GM20000 (cell line): ENCODE measurements at places on chromosomes 12 and 14.
A peak's percentile ranks its signal among the peaks of the same experiment; 100 is the strongest.

- peak; percentile 44 for DNase-seq
These were observed 52.2 kb upstream of the SRP54 start for GRCh38 chr14:34930591-34931091.

GRCh38 chr14:102211240-102211639 lies 71.5 kb downstream of the WDR20 start:
- DNase-seq, result no peak

- no peak for DNase-seq
These were observed 173.4 kb downstream of the PPFIA2 start for GRCh38 chr12:81585787-81586186.

DNA sequence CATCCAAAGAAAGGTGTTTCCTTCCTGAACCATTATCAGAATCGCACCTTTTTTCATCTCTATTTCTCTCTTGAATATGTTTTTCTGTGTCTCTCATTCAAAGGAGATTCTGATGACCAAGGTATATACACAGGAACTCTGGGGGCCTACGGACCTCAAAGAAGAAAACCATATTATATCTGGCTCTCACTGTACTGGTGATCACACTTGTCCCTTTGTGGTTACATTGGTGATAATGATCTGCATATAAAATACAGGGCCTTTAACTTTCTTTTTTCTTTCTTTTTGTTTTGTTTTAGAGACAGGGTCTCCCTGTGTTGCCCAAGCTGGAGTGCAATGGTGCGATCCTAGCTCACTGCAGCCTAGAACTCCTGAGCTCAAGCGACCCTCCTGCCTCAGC lies 185.2 kb upstream of the AMIGO2 start:
- no peak for DNase-seq

GRCh38 chr12:46475972-46476645 lies 103.5 kb upstream of the SLC38A2 start:
- DNase-seq, result no peak

DNA sequence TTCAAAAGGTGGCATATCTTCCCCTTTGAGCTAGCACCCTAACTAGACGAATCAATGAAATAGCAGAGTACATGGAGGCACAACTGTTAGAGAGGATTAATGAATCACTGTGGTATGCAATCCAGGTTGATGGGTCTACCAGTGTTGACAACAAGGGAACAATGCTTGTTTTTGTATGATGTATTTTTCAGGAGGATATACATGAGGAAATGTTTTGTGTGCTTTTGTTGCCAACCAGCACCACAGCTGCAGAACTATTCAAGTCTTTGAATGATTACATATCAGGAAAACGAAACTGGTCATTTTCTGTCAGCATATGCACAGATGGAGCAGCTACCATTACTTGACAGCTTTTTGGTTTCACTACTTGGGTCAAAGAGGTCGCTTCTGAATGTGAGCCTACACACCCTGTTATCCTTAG lies 142.6 kb downstream of the GPHN start:
- DNase-seq, result peak; percentile 37

- DNase-seq, result no peak
These were observed 3.6 kb downstream of the STAT6 start for GRCh38 chr12:57107456-57108155.

DNA sequence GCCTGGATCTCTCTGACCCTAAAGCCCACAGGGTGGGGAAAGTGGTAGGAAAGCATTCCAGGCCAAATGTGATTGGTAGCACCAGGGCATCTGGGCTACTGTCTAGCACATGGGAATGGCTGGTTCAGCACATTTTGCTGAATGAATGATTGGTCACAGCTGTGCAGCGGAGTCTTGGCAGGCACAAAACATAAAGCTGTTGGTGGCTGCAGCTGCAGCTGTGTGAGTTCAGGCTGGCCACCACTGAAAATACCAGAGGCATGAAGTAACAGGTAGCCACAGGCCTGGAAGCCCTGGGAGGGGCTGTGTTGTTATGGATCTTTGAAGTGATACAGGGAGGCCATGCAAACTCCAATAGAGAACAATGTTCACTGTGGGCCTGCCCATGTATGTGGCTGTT lies 72.7 kb downstream of the MYRFL start:
- no peak for DNase-seq

DNA sequence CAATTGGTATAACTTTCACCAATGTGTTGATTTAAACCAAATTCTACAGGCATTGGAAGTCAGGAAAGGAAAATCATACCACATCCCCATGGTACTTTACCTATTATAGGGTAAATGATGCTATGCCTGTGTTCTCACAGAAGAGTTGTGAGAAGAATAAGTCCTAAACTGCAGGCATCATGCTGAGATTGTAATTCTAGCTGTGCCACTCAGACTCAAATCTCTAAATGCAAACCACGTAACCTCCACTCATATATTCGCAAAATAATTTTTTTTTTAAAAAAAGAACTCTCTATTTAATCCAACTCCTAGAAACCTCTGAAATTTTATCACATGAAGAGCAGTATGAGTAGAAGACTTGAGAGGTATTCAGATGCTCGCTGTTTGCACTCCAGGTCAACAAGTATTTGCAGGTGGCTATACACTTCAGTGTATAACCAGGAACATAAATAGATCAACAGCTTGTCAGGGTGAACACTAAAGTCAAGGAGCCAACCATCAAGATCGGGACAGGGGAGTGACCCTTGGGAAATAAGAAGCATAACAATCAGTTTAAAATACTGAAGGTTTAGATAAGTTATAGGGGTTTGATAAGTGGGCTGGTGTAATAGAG lies 110.1 kb downstream of the SLC25A21 start:
- DNase-seq, result no peak

- DNase-seq, result no peak
These were observed 183.4 kb upstream of the GZMB start for GRCh38 chr14:24817212-24818057.

GRCh38 chr14:80390906-80391305 lies 179.6 kb upstream of the DIO2 start:
- DNase-seq, result no peak

GRCh38 chr12:57549909-57550640 lies at the start of gene KIF5A:
TSS of gene KIF5A (plus strand) at chr12:57550044. CDS start at chr12:57550272, 228 bp downstream.
- DNase-seq, result peak; percentile 72

DNA sequence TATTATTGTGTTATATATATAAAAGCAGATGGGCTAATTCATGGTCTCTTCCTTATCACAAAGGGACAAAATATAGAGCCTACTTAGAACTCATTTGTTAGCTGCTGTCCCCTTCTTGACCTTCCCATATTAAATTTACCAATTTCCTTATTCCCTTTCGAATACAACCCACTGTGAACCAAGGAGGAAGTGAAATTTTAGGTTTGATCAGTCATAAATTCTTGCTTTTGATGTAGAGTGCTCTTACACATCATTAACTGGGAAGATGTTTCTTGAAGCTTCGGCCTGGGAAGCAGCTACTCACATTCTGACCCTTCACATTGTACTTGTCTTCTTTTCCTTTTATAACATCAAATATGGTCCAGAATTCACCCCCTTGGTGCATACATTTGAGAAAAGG lies 579.0 kb downstream of the LRFN5 start:
- no peak for DNase-seq

- no peak for DNase-seq
These were observed 231.2 kb upstream of the PLEKHG7 start for GRCh38 chr12:92471551-92471950.

DNA sequence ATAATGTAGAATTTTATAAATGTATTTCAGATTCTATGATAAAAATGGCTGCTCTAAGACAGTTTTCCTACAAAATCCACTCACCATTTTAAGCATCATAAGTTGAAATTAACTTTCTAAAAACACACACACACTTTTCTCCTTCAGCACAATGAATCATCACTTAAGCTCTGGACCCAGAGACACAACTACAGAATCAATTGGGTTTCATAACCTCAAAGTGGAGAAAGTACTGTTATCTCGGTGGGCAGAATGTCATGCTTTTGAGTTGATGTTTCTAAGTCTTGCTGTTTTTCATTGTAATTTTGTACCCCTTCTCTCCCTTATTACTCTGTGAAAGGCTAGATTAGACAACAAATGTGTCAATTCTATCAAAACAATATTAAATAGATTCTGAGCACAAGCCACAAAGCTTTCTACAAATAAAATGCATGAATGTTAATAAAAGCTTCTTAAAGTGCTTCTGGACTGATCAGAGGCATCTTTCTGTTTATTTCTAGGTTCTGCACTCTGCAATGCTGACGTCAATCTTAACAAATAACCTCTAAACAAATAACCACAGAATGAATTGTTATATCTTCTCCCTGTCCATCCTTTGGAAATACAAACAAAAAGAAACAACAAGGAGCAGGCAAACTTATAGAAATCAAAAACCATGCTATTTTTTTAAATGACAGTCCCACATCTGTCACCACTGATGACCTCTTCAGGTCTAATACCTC lies 8.2 kb downstream of the IPO8 start:
- DNase-seq, result no peak

DNA sequence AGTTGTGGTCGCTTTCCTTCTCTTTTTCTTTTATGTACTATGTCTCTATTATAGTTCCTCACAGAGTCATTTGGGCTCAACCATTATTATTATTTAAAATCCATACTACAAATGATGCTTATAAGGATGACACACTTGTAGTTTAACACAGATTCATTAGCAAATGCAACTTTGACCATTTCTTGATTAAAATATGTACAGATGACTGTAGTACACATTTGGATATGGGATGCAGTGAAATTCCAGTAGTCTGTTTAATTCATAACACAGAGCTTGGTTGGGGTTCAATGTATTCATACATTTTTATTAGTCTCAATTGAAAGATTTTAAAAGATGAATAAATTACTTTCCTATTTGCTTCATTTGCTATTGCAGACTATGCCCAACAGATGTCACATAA lies 30.0 kb downstream of the SLC38A1 start:
- DNase-seq, result no peak

- DNase-seq, result no peak
These were observed 1.7 kb downstream of the TPCN1 start for GRCh38 chr12:113222730-113223531.

GRCh38 chr12:92735131-92735721 lies 32.4 kb downstream of the PLEKHG7 start:
- no peak for DNase-seq

DNA sequence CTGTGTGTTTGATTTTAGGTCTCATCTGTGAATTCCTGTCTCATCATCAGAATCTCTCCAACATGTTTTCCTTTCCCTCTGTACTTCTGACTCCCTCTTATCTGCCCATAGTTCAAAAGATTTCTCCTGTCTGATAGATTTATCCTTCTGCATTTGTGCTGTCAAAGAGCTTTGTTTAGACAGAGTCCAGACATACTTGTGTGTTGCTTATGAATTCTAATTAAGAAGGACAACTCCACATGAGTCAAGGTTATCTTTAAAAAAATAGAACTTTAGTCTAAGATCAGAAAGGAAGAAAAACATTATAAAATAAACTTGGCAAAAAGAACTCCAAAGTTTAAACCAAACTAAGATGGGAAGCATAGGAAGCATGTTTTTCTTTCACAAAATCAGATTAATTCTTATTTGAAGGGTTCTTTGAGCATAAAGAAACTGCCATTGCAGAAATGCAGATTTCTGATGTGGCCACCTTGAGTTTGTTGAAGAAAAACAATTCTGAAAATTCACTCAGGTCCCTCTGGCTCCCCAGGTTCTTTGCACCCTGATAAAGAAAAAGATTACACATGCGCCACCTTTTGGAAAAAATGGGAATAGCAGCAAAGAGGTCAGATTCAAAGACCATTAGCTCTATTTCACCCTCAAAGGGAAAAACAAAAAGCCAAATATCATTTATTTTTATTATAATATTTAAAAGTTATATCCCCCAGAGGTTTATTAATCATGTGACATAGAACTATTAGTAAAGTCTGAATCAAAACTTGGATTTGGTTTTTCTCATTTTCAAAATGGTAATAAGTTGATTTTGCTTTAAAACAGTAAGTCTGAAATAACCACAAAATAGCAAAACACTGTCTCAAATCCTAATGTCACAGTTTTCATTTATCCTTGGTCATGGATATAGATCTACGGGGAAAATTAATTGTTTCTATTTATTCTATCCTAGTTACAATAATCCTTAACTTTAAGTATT lies 143.7 kb upstream of the DCN start:
- peak; percentile 28 for DNase-seq

DNA sequence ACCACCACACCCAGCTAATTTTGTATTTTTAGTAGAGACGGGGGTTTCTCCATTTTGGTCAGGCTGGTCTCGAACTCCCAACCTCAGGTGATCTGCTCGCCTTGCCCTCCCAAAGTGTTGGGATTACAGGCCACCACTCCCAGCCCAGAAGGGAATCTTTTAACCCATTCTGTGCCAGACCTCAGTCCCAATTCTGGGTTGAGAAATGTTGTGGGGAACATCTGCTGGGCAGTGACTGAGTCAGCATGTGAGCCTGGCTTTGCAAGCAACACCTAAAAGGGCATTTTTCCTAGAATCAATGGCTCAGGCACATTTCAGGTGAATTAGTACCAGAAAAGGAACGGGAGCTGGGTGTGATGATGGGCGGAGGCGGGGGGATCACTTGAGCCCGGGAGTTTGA lies 7.6 kb upstream of the SPATS2 start:
- DNase-seq, result no peak

DNA sequence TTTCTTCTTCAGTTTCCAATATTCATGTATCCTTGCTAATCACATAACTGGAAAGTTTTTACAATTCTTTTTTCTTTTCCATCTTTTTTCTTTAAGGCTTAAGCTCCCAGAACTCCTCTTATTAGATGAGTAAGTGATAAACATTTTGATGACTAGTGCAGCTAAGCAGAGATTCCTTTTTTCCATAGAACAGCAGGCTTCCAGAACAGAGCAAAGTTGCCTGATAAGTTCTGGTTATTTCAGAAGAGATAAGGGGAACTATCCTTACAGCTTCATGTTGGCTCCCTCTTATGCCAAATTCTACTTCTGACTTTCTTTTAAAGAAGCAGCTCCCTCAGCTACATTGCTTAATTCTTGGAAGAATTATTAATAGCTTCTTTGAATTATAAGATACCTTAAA lies 194.7 kb upstream of the FAR2 start:
- no peak for DNase-seq

DNA sequence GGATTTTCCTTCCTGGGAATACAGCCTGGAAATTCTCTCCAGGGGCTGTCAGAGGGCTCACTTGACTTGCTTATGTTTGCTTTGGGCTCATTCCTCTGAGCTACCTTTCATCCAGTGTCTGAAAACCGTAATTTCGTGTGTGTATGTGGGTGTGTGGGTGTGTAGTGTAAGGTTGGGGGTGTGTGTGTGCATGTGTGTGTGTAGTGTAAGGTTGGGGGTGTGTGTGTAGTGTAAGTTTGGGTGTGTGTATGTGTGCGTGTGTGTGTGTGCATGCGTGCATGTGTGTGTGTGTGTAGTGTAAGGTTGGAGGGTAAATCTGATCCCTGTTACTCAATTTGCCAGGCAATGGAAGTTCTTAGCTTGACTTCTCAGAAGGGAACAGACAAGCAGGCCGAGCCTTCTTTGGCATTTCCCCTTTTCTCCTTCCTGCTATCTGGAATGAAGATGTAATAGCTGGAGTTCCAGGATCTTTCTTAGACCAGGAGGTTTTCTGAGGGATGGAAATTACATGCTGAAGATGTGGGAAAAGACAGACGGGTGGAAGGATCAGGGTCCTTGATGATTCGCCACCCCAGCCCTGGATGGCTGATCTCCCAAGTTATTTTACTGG lies 15.5 kb upstream of the BEGAIN start:
- DNase-seq, result no peak

- no peak for DNase-seq
These were observed 242.0 kb upstream of the MDGA2 start for GRCh38 chr14:47917344-47917954.
